Ureter (tissue), 1 donor: ENCODE measurements at places on chromosomes 2 and 18. TPM values are rescaled to one million over a fixed set of nuclear protein-coding genes. Genes with fewer than 3 reads are reported as not detected.

DNA sequence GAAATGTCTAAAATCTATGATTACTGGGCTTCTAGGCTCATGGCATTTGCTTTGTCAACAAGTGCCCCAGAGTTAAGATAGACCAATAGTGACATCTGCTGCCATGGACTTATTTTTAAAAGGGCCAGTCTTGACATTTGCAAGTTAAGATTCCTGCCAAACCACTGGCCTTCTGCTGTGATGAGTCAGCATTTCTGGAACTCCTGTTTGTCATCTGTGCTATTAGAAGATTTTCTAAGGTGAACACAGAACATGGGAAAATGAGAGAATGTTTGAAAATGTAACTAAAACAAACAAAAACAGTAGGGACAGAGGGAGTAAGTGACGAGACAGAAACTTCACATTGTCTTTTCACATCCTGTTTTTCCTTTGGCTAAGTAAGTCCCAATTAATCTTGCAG lies 93.7 kb upstream of the WDR75 start:
- DNase-seq = no peak

- no peak for DNase-seq
Observed at GRCh38 chr18:40841467-40841866, 1113.6 kb upstream of the PIK3C3 start.

- no peak for DNase-seq
Observed at GRCh38 chr2:143026411-143027054, 102.7 kb upstream of the ARHGAP15 start.

GRCh38 chr2:220370764-220371163 lies 743.3 kb downstream of the SLC4A3 start:
- DNase-seq = no peak

- no peak for DNase-seq
Observed at GRCh38 chr18:35063875-35064690, 22.9 kb downstream of the MAPRE2 start.

DNA sequence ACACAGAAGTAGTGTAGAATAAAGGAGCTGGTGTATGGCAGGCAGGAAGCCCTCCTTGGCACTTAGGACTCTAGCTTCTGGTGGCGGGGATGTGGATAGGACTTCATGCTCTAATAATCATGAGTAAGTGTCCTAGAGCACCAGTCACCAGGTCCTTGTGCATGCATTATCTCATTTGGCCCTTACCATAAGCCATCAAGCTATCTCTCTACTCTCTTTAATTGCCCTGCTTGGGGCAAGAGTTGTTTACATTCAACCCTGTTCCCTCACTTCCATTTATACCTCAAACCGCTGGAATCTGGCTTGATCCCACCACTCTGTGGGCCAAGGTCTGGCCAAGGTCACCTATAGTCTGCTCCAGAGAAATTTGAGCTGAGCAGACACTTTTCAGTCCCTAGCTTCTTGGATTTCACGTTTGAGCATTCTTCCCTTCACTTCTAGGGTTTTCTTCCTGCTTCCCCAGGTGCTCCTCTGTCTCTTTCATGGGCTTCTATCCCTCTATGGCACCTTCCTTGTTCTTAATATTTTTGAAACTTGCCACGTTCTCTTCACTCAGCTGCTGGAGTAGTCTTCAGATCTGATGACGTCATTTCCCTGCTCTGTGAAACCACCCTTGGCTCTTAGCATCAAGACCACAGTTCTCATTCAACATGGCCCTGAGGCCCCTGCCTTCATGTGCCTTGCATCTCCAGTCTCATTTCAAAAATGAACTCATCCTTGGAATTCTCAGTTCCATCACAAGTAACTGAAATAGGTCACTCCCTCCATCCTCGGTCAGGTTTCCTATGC lies 94.9 kb upstream of the GATA6 start:
- DNase-seq = no peak

- no peak for DNase-seq
Observed at GRCh38 chr2:119245841-119246230, 22.2 kb downstream of the STEAP3 start.

Gene CCDC178
- total RNA-seq = 1.9 TPM

Gene CRYBA2
- total RNA-seq = not detected

Gene RAD51AP2
- not detected for total RNA-seq

Gene ABCG5
- not detected for total RNA-seq

Gene NEU2
- not detected for total RNA-seq

Gene AQP4
- 0.23 TPM for total RNA-seq

Gene TFCP2L1
- total RNA-seq = 15.7 TPM
